Right ventricle myocardium inferior (tissue), 1 donor: ENCODE measurements at places on chromosomes 2 and 18.

- DNase-seq: no peak
Observed at GRCh38 chr18:59640721-59641120, 56.5 kb downstream of the CCBE1 start.

- DNase-seq: no peak
Observed at GRCh38 chr2:19033240-19033639, 325.2 kb downstream of the OSR1 start.

DNA sequence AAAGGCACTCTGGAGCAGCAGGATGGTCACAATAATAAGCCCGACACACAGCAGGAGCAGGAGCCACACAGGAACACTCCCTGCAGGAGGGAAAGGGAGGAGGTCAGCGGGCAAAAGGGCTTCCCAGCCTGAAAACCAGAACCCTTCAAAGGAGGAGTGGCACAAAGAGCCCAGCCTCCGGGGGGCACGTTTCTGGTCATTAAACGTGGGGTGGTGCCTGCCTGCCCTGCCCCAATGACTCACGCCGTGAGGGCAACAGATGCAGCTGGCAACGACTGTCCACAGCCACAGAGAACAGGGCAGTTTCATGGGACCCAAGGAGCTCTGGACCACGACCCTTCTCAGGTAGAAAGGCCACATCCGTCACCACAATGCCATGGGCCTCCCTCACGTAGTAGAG lies 3.0 kb downstream of the PREB start:
- DNase-seq: no peak

DNA sequence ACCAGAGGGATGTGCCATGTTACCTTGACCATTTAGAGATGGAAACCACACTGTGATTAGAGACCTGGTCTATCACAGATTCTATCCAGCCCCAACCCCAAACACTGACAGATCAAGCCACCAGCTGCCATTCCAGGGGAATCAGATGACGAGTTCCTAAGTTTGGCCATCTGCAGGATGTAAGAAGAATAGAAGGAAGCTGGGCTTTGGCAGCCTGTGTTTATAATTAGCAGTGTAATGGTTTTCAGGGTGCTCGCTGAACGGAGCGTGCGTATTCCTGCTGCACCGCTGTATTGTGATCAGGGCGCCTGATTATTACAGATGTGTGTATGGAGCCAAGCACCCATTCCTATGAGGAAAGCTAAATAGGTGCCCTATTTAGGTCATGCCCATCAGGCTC lies 138.1 kb downstream of the LRRC30 start:
- no peak for DNase-seq

GRCh38 chr2:55957142-55957541 lies 33.6 kb upstream of the EFEMP1 start:
- no peak for DNase-seq

DNA sequence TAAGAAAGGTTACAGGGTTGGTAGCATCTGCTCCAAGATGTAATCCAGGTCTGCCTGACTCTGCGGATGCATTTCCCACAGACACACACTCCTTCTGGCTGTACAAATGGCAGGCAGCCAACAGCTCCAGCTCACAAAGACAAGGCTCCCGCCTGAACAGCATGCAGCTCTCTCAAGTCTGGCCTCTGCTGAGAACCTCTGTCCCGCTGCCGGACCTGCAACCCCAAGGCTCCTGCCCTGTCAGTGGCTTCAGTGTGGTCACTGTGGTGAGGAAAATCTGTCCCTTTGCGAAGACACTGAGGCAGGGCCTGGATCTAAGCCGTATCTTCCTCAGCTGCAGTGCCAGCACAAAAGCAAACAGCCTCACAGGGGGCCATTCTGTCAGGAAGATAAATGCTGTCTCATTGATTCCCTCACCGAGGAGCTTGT lies 469.3 kb upstream of the MEX3C start:
- DNase-seq: no peak

GRCh38 chr2:59314031-59314766 lies 1073.1 kb upstream of the FANCL start:
- no peak for DNase-seq

DNA sequence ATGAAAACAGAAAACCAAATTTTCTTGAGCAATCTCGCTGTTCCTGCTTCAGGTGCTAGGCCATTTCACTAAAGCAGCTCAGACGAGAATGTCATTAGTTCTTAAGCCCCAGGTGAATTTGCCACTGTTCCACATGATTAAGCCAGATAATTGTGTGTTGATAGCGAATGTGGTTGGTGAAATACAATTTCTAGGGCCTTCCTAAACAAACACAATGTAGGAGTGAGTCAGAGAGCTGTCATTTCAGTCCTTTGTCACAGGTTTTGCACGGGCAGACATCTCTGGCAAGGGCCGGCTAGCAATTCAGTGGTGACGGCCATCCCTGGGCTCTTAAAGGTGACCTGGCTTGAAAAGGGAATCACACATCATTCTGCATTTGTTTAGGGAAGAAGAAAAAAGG lies 170.7 kb downstream of the TMEM182 start:
- DNase-seq: no peak

GRCh38 chr2:196610796-196611195 lies 28.7 kb upstream of the CCDC150 start:
- DNase-seq: no peak

GRCh38 chr2:6977113-6977741 lies 60.0 kb downstream of the RNF144A start:
- DNase-seq: no peak

DNA sequence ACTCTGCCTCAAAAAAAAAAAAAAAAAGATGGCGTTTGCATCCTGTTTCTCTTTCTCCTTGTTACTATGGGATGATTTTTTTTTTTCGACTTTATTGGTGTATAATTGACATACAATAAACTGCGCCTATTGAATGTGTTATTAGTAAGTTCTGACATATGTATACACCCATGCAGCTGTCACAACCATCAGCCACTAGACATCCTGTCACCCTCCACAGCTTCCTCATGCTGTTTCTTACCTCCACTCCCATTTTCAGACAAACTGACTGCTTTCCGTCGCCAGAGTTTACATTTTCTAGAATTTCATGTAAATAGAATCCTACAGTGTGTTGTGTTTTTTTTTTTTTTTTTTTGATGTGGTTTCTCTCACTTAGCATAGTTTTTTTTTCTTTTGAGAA lies 27.9 kb downstream of the RRM2 start:
- no peak for DNase-seq

DNA sequence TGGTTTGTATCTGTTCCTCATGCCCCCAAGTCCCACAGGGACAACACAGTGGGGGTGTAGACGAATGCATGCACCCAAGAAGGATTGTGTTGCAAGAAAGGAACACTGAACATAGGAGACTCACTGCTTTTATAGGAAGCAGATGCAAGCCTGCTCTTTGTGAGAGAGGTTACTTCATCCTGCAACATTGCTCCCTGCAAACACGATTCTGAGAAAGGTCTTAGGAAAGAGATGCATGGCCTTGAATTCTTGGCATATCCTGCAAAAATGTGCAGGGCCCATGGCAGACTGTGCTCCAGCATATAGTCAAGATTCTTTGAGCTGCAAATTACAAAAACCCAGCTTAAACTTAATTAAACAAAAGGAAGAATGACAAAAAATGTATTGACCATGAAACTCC lies 312.2 kb upstream of the MGAT5 start:
- DNase-seq: no peak

DNA sequence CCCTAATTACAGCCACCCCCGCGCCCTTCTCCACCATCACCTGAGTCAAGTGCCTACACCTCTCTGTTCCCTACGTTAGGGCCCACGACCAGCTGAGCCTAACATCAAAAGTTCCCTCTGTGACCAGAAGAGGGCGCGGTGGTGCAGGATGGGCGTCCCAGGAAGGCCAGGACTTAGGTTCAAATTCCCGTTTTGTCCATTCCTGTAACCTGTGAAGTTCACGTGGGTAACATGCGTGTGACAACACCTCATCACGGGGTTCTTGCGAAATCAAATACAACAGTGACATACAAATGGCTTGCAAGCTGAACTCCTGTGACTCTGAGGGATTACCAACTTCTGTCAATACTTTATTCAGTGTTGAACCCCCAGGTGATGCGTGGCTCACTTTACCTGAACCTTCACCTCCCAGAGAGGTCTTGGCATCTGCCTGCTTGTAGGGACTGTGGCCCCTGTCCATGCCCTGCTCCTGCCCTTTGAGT lies 207.9 kb downstream of the ARL4C start:
- DNase-seq: no peak

DNA sequence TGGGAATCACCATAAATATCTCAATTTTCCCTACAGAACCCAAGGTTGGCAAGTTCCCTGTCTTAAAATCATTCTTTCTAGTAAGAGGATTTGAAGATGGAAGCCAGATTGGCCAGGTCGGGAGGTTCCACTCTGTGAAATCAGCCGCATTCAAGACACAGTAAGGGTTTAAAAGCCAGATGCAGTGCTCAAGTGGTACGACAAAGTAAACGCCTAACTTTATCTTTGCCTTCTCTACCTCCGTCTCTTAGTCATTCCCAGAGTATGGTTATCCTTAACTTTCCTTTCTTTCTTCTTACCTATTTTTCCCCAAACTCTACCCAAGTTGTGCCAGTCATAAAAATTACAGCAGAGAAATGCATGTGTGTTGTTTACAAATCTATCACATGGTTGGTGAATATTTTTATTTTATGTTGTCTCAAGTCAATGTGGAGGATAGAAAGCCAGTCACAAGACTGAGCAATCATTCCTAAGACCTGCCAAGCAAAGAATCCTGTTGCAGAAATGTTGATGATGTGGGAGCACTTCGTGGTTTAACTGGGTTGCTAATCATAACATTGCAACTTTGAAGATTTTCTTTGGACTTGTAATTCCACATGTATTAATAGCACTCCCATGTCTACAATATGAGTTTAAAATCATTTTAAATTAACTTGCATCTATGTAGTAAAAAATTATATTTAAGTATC lies 62.6 kb downstream of the SLC40A1 start:
- DNase-seq: no peak

- DNase-seq: no peak
Observed at GRCh38 chr2:156437272-156437930, 1.2 kb downstream of the GPD2 start.

- DNase-seq: peak; percentile 90
Observed at GRCh38 chr2:174012347-174013314, 47.5 kb upstream of the SP3 start.

DNA sequence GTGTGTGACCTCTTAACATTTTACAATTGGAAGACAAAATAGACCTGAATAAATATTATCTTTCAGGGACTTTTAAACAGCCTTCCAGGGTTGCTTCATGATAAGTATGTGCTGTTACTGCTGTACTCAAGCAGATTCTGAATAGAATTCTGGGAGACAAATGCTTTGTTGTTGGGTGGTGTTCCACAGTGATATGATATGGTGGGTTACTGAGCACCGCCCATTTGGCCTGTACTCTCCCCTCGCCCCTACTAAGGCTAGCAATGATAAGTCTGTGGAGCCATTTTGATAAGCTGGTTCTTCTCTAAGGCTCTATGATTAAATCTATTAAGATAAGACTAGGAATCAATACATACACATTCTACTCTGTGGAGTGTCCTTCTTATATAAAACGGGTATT lies 89.8 kb upstream of the ITGA4 start:
- DNase-seq: no peak

GRCh38 chr2:44799754-44800153 lies 141.7 kb upstream of the SIX3 start:
- no peak for DNase-seq

DNA sequence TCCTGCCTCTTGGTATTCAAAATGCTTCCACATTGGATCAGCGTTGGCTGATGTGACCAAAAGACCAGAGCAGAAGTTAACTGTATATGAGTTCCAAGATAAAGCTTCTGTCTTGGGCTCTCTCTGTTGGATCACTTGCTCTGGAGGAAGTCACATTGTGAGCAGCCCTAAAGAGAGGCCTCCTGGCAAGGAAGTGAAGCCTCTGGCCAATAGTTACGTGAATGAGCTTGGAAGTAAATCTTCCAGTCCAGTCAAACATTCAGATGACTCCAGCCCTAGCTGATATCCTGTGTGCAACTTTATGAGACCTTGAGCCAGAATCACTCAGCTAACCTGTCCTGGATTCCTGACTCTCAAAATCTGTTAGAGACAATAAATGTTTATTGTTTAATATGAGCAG lies 67.7 kb upstream of the CDKL4 start:
- no peak for DNase-seq

- no peak for DNase-seq
Observed at GRCh38 chr2:14781142-14781541, 148.6 kb downstream of the LRATD1 start.

DNA sequence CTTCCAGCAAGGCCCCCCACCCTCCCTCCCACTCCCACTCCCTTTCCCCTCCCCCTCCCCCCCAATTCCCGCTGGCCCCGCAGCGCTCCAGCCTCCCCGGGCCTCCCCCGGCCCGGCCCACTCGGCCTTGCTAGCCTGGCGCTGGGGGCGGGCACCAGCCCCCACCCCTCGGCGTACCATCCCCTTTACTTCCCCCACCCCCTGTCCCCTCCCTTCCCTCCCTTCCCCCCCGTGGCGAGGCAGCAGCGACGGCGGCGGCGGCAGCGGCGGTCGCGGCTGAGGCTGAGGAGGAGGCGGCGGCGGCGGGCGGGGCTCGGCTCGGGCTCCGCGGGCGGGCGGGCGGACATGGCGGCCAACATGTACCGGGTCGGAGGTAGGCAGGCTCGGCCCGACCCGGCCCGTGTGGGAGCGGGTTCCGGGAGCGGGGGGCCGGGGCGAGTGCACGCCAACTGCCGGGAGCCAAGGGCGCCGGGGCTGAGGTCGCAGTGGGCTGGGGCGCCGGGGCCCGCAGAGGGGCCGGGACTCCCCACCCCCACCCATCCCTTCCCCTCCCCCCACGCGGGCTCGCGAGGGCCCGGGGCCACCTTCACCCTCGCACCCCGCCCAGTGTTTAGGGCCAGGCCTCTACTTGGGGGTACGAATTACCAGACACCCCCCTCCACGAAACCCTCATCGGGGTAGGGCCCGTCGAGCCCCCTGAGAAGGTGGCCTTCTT lies at the start of gene MTA3:
TSS of gene MTA3 (plus strand) at position 232 of the 715 bp plus-strand sequence. CDS start at position 346, 114 bp downstream.
- peak; percentile 82 for DNase-seq

- DNase-seq: peak; percentile 90
Observed at GRCh38 chr2:9638532-9638931, 7.7 kb upstream of the YWHAQ start.

DNA sequence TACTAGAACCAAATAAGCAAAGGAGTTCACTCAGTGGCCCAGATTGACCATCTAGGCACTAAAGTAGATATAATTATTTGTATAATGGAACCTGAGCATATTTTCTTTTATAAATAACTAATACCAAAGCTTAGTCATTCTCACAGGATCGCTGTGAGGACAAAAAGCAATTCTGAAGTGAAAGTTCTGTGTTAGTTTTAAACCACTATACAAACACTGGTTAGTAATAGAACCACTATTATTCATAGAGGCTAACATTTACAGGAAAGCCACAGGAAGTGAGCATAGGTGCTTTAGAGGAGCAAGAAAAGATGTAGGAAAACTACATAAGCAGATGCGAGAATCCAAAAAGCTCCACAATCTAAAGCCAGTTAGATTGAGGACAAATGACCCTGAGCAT lies 364.7 kb downstream of the XIRP2 start:
- no peak for DNase-seq

DNA sequence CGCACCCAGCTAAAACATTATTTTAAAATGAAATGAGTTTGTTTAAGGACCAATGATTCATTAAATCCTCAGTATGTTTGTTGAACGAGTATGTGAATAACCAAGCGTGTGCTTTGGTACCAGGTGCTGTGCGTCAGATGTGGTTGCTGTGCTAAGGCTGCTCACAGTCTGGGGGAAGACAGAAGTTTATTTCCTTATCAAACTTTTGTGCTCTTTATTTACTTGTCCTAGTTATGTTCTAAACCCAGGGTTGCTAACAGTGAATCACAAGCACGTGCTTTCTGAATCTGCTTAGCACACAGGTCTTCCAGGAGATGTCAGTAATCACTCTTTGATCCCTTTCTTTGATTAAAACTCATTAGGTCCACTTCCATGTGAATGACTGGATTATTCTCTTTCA lies 37.0 kb downstream of the RAPGEF4 start:
- DNase-seq: no peak

GRCh38 chr2:186522450-186522849 lies 36.4 kb downstream of the ZC3H15 start:
- DNase-seq: no peak
